Posterior vena cava (tissue), 2 donors: ENCODE measurements at places on chromosomes 4 and X. TPM values are rescaled to one million over a fixed set of nuclear protein-coding genes. Genes with fewer than 3 reads are reported as not detected.

Gene FAM114A1
- 90.2 TPM for total RNA-seq

Gene SSX3
- not detected for total RNA-seq

Gene GLRB
- 3.9 TPM for total RNA-seq

Gene KLHL13
- 13.0 TPM for total RNA-seq

Gene AKAP4
- total RNA-seq: not detected

Gene XPNPEP2
- total RNA-seq: 29.3 TPM

Gene RIPPLY1
- 0.57 TPM for total RNA-seq

Gene YY2
- 2.5 TPM for total RNA-seq

Gene GPR50
- not detected for total RNA-seq

Gene MTMR8
- total RNA-seq: 4.9 TPM
